ENCODE measurements at places on chromosomes 3 and 15.

DNA sequence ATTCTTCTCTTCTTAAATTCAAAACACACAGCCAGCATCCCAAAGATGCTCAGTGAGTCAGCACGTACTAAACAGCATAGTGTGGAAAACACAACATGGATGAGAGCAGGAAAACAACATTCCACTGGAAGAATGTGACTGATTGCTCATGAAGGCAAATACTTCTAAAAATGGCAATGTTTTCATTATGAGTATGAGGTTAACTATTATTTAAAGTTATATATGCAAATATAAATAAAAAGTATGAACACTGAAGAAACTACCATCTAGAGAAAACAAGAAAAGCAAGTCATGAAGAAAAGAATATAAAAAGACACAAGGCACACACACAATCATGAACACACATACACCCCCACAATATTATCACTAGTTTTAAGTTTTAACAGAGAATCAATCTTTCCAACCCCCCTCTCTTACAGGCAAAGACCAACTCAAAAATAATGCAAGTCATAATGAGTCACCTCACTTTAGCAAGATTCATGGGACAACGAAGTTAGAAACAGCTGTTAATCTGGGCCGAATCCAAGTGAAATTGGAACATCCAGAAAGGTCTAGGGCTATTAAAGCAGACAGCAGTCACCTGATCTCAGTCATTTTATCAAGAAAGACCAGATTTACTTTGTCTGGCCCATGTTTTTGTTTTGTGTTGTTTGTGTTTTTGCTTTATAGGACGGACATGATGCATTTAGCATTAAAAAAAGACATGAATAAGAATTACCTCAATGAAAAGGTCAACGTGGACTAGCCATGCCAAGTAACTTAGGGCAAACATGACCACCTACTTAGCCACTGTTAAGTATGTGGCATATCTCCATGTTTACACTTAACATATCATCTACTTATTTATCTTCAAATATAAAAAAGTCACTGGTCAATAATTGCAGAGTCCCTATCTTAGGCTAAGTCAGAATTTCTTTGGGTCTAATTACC lies 18.1 kb downstream of the GBE1 start:
- no peak for DNase-seq

- DNase-seq, result no peak
Measured at GRCh38 chr15:66456211-66456610, 41.4 kb downstream of the SNAPC5 start.

DNA sequence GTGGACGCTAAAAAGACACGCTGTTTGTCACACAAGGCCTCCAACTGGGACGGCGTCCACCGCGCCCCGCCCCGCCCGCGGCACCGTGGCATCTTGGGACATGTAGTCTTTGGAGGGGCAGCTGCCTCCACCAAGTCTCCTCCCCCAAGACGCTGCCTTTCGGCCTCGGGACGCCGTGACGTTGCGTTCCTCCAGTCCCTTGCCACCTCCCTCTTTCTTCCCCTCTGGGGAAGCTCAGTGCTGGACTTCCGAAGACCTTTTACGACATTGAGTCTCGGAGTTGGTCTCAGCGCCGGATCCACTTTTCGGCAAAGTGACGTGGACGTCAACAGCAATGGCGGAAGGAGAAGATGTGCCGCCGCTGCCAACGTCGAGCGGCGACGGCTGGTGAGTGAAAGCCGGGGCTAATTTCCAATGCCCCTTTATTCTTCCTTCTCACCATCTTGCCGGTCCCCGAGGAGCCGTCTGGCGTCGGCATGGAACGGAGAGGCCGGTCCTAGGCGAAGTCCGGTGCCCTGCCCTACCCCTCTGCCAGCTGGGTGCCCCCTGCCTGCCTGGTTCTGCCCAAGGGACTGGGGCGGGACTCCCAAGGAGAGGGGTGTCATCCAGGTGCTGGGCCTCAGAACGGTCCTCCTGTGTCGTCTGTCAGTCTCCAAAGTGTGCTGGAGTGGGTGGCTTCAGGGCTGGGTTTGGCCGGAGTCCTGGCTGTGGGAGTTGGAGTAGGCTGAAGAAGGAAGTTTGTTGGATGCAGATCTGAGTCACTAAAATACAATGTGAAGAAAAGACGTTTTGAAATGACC lies at the start of gene TBC1D23:
TSS of gene TBC1D23 (plus strand) at position 308 of the 800 bp plus-strand sequence. CDS start at position 335, 27 bp downstream.
- DNase-seq, result peak; percentile 93

- no peak for DNase-seq
Measured at GRCh38 chr15:72481015-72481659, 7.0 kb downstream of the ARIH1 start.

DNA sequence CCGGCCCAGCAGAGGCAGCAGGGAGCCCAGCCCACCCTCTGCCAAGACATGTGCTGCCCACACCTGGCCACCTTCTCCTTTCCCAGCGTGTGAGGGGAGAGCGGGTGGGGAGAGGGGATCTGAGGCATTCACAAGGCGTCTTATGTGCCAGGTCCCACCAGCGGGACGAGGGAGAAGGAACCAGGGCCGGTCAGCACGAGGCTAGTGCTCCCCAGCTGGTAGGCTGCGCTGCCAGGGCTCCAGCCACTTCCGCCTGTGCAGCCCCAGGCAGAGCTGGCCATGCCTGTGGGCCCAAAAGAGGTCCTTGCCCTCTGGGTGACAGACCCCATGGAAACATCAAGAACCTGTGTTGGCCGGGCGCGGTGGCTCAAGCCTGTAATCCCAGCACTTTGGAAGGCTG lies 5.9 kb downstream of the MESP1 start:
- DNase-seq, result no peak

- DNase-seq, result no peak
Measured at GRCh38 chr3:134517791-134518190, 31.9 kb downstream of the CEP63 start.

GRCh38 chr15:99578809-99579208 lies 13.0 kb downstream of the MEF2A start:
- DNase-seq, result no peak

- DNase-seq, result no peak
Measured at GRCh38 chr15:66932634-66933024, 132.8 kb upstream of the SMAD3 start.

- no peak for DNase-seq
Measured at GRCh38 chr15:85394554-85395333, 14.3 kb downstream of the AKAP13 start.

DNA sequence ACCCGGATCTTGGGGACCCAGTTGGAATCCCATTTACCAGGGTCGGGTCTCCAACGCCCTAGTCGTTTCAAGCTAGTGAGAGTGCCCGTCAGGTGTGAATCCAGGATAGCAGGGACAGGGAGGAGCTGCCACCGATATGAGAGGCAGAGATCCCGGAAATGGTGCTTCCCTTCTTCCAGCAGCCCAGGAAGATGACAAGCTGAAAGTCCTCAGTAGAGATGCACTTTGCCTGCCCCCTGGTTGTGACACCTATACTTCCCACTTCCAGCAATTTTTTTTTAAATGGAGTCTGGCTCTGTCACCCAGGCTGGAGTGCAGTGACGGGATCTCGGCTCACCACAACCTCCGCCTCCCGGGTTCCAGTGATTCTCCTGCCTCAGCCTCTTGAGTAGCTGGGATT lies 503.0 kb downstream of the NTRK3 start:
- DNase-seq, result no peak

DNA sequence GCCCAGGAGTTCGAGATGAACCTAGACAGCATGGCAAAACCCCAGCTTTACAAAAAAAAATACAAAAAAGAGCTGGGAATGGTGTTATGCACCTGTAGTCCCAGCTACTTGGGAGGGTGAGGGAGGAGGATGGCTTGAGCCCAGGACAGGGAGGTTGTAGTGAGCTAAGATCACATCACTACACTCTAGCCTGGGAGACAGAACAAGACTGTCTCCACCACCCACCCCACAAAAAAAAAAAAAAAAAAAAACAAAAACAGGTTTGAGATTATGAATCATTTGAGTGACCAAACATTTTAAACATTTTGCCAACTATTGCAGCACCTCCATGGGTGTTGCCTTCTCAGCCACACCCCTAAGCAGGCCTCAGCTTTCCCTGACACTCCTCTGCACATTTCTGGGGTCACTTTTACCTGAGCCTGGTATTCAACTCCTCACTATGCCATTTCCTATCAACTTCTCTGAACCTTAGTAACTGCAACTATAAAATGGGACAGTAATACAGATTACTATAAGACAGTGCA lies 41.8 kb downstream of the IL5RA start:
- no peak for DNase-seq

GRCh38 chr15:27182561-27183110 lies 211.7 kb downstream of the GABRG3 start:
- DNase-seq, result no peak

DNA sequence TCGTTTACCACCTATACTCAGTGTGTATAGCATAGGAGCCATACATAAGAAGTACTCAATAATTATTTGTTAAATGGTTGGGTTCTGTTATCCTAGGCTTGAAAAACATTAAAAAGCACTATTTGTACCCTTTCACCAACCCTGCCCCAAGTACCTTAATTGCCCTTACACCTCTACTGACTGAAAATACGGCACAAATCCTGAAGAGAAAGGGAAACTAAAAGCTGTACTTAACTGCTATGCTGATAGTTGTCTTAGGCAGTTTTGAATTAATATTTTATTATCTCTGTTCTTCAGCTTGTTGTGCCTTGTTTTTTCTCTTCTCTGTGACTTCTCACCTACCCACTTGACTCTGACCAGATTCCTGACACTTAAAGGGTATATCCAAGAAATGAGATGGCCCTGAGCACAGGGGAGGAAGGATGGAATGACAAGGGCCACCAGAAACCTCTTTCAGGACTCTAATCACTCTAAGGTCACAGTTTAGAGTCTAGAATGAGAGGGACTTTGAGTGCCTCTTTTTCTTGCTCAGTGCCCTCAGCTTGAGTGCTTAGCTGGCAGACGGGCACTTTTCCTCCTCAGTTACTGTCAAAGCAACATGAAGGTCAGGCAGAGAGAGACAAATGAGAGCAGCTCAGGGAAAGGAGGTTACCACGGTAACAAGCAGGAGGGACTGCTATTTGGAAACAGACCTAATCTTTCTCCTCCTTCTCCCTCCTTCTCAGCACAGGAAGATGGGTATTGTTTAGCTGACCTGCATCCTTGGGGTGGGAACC lies 136.5 kb downstream of the ZNF609 start:
- DNase-seq, result no peak

DNA sequence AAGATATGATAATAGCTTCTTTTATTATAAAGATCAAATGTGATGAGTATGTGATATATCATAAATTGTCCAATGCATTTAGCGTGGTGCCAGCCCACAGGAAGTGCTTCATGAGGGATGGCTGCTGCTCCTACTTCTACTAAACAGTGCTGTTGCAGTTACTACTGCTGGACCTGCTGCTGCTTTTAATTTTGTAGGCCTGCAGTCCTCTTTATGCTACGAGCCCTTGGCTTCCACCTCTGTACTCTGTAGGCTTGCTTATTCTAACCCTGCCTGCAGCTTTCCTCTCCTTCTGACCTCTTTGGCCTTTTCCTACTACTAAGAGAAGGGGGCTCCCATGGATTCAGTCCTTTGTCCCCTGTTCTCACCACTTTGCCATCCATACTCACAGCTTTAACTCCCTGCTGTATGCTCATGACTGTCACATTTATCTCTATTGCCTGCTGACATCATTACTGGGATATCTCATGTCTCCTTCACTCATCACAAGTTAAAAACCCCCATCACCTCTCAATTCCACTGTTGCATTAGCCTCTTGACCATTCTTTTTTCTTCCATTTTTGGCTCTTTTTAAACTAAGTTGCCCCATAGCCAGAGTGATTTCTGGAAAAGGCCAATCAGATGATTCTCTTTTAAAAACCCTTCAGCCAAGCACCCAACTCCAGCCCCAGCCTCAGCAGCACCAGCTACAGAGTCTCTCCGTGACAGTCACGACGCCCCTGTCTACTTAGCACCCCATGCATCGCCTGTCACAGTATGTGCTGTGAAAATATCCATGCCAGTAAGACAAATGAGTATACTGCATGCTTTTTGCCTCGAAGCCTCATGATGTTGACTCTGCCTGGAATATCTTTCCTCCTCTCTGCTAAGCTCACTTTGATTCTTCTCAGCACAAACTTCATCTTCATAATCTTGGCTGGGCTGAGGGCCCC lies 56.3 kb downstream of the PLCL2 start:
- no peak for DNase-seq

- no peak for DNase-seq
Measured at GRCh38 chr15:52924630-52925029, 134.5 kb upstream of the ONECUT1 start.

DNA sequence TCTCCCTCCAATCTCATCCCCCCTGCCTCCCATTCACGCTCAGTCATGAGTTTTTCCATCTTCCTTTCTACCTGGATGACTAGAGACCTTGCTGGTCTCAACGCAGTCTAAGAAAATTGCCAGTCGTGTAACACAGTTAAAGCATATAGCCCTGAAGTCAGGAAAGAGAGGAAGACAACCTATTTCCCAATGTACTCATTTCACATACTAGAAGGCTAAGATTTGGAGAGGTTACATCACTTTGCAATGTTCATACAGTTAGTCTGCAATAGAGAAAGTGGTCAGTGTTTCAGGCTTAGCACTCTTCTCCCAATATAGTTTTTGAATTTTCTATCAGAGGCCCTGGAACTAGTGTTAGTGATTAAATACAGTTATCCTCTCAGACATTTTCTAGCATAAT lies 278.6 kb downstream of the EDEM1 start:
- DNase-seq, result no peak

- no peak for DNase-seq
Measured at GRCh38 chr15:95930659-95931375, 399.7 kb upstream of the NR2F2 start.

DNA sequence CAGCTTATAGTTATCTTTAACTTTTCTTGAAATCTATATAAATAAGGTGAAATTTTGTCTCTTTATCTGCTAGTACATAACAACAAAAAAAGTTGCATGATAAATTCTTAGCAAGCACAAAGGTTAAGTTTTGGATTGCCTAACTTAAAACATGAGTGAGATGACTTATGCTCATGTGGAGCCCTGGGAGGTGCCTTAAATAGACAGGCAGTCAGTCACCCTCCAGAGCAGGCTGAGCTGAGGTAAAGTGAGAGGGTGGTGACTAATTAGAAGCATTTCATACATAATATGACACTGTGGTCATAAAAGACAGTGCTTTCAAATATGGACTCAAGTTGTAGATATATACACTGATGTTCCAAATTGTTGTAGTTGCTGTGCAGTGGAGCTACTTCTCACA lies 14.6 kb upstream of the MME start:
- no peak for DNase-seq

- DNase-seq, result no peak
Measured at GRCh38 chr15:67137951-67138848, 72.8 kb downstream of the SMAD3 start.

DNA sequence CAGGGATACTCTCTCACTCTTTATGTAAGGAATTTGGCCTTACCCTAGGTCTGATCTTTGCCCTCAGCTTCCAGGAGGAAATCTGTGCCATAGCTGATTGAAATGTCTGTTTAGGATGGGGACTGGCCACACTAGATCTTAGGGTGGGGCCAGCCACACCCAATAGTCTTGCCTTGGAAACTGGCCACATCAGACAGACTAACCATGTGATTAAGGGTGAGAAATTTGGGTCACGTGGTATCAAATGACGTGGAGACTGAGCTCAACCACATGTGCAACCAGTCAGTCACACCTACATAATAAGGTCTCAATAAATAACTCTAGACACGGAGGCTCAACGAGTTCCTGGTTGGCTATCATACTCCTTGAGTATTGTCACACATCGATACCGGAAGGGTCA lies 113.5 kb downstream of the CNTN3 start:
- DNase-seq, result no peak
